Progenitor cell of endocrine pancreas (in vitro differentiated cells): ENCODE measurements at places on chromosomes 13 and 19. TPM values are rescaled to one million over a fixed set of nuclear protein-coding genes. Genes with fewer than 3 reads are reported as not detected.
A peak's percentile ranks its signal among the peaks of the same experiment; 100 is the strongest.

DNA sequence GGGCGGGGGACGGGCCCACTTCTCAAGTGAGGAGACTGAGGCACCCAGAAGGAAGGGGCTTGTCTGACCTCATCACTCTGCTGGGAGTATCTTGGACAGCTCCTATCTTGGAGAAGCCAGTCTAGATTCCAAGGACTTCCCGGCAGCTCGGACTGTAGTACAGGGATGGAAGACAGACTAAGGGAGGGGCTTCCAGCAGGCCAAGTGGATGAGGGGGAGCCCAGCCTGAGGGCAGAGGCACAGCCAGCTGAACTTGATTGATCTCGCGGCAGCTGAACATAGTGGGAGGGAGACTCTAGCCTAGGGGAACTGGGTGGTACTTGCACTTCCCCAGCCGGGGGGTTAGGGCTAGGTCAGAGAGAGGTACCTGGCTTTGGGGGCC, 711 bp downstream of the CILP2 start:
- DNase-seq, result no peak
- H3K27me3 ChIP-seq, result peaks cover 26% of the 10 kb centered on the region
- peak overlapping the region; percentile 67 for H3K4me3 ChIP-seq

- H3K4me3 ChIP-seq, result peak overlapping the region; percentile 32
- no peak overlapping the region for H3K27ac ChIP-seq
- DNase-seq, result no peak
- H3K27me3 ChIP-seq, result peaks cover 53% of the 10 kb centered on the region
- H3K36me3 ChIP-seq, result peaks cover 9% of the 10 kb centered on the region
Measured at GRCh38 chr13:110304256-110304655, 2.7 kb downstream of the COL4A1 start.

Gene CYP2S1
- total RNA-seq, result 4.0 and 5.8 TPM in 2 replicates

Gene ZNF541
- not detected in 2 replicates for total RNA-seq

Gene SPC24
- total RNA-seq, result 22.8 and 24.3 TPM in 2 replicates

DNA sequence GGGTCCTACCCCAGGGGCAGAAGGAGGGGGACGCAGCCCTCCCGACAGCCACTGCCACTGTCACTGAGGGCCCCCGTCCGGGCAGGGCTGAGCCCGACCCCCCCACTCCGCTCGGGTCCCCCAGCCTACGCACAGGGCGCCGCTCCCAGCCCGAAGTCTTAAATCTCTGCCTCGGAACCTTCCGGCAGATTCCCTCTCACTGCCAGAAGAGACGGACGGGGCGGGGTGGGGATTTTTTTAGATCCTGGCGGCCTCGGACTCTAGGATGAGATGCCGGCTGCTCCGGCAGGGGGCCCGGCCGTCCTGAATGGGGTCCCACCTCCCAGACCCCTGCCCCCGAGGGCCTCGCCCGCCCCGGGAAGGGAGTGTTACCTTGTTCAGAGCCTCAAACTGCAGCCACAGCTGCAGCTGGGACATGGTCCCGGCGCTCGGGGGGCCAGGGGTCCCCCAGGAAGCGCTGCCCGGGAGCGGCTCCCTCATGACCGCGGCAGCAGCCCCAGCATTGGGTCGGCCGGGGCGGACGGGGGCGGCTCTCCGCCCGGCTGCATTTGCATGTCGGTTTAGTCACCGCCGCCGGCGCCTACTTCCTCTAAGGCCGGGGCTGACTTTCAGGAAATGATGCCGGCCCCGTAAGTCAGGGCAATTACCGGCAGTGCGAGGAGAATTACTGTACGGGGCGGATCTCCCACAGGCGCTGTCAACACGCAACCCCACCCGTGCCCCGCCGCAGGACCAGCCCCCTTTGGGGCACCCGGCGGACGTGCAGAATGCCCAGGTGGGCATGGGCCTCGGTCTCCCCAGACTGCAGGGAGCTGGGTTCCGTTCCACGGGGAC, 28.1 kb downstream of the GPX4 start:
- H3K36me3 ChIP-seq, result no peaks in the 10 kb centered on the region
- no peaks in the 10 kb centered on the region for H3K27me3 ChIP-seq
- H3K27ac ChIP-seq, result no peak overlapping the region
- no peaks in the 10 kb centered on the region for H3K4me1 ChIP-seq

- DNase-seq, result no peak
- peaks cover 5% of the 10 kb centered on the region for H3K4me1 ChIP-seq
- peak overlapping the region; percentile 76 for H3K27ac ChIP-seq
- H3K27me3 ChIP-seq, result no peaks in the 10 kb centered on the region
- peaks cover 3% of the 10 kb centered on the region for H3K36me3 ChIP-seq
Measured at GRCh38 chr13:50529154-50529882, 314.2 kb downstream of the DLEU7 start.

Gene APOC4
- total RNA-seq, result not detected in 2 replicates

Gene TICAM1
- total RNA-seq, result 3.4 and 4.0 TPM in 2 replicates

DNA sequence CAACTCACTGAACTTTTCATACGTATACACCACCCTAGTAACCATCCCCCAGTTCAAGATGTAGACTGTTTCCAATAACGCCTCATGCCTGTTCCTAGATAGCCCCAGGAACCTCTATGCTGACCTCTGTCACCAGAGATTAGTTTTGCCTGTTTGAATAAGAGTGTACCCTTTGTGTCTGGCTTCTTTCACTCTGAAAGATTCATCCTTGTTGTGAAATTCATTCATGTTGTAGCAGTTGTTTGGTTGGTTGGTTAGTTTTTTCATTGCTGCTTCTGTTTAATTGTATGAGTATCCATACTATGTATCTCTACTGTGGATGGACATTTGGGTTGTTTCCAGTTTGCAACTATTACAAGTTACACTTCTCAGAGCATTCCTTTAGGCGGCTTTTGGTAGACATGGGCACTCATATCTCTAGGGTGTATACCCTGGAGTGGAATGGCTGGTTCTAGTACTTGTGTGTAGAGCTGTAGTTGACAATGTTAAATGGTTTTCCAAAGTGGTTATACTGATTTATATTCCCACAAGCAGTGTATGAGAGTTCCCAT, 1.6 kb downstream of the RNASEH2B start:
- peak overlapping the region; percentile 83 for H3K4me3 ChIP-seq

DNA sequence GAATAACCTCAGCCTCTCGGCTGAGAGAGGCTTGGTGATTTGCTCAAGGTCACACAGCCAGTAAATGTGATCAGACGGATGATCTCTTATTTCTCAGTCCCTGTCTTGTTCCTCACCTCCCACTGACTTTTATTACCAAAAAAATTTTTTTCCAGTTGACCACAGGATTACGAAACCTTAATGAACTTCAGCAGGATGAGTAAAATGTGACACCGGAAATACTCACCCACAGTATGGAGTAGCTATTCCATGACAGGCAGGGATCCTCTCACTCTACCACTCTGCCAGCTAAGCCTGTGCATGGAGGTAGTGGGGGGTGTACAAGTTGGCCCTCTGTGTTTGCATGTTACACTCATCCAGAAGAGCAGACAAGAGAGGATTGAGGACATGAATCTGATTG, 916.4 kb downstream of the UQCRFS1 start:
- no peak overlapping the region for H3K4me3 ChIP-seq
- peaks cover 16% of the 10 kb centered on the region for H3K4me1 ChIP-seq
- H3K27me3 ChIP-seq, result no peaks in the 10 kb centered on the region
- no peaks in the 10 kb centered on the region for H3K36me3 ChIP-seq

DNA sequence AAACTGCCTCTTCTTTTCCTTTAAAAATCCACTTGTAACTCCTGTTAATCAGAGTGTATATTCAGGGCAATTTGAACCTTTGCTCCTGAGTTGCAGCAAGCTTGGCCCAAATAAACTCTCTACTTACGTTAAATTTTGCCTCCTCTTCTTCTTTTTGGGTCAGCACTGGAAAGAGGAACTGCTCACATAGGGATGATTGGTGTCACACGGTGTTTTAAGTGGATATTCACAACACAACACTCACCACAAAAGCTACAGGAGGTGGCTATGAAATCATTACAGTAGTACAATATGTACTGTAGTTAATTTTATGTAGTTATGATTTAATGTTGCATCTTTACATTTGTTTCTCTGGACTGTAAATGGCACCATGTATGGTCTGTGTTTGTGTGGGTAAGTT, 96.8 kb upstream of the DOCK9 start:
- DNase-seq, result no peak
- H3K4me3 ChIP-seq, result no peak overlapping the region
- H3K36me3 ChIP-seq, result peaks cover 1% of the 10 kb centered on the region
- peaks cover 4% of the 10 kb centered on the region for H3K27me3 ChIP-seq

DNA sequence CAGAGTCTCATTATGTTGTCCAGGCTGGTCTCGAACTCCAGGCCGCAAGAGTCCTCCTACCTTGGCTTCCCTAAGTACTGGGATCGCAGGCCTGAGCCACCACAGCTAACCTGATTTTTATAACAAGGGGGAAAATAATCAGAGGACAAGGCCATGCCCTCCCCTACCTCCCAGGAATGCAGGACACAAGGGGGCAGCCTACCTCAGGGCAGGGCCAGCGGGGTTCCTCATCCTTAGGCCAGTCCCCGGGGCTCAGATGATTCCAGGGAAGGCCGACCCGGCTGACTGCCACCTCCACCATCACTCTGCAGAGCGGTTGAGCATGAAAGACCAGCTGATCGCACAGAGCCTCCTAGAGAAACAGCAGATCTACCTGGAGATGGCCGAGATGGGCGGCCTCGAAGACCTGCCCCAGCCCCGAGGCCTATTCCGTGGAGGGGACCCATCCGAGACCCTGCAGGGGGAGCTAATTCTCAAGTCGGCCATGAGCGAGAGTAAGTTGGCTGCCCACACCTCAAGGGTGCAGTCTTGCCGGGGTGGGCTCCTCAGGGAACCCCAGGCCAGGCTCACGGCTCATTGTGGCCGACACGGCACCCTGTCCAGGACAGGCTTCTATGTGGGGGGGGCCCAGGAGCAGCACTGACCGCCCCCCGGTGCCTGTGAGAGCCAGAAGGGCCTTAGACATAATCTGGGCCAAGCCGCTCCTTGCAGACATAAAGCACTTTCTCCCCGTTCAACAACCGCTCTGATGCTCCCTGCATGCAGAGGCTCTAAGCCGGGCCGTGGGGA, 26.8 kb downstream of the PEX11G start:
- H3K4me1 ChIP-seq, result no peaks in the 10 kb centered on the region
- H3K4me3 ChIP-seq, result no peak overlapping the region
- H3K27me3 ChIP-seq, result no peaks in the 10 kb centered on the region
- H3K27ac ChIP-seq, result no peak overlapping the region
- H3K36me3 ChIP-seq, result peaks cover 9% of the 10 kb centered on the region

- H3K4me3 ChIP-seq, result no peak overlapping the region
- H3K4me1 ChIP-seq, result peaks cover 11% of the 10 kb centered on the region
- no peaks in the 10 kb centered on the region for H3K36me3 ChIP-seq
- H3K27me3 ChIP-seq, result peaks cover 1% of the 10 kb centered on the region
- DNase-seq, result no peak
Measured at GRCh38 chr13:40672765-40673397, 6.4 kb upstream of the FOXO1 start.

Gene ZNF560
- total RNA-seq, result not detected in 2 replicates

Gene KLF5
- total RNA-seq, result 111 and 119 TPM in 2 replicates

DNA sequence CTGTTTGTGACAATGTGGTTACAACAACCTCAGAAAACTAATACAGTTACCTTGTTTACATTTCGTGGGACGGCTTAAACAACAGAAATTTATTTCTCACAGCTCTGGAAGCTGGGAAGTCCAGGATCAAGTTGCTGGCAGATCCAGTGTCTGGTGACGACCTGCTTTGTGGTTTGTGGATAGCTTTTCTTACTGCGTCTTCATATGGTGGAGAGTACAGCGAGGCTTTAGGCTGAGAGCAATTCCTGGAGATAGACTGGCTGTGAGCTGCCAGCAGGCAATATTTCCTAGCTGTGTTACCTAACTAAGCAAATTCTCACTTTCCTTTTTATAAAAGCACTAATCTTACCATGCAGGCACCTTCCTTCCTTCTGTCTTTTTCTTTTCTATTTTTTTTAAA, 1203.5 kb upstream of the PRR20A start:
- no peak overlapping the region for H3K27ac ChIP-seq
- H3K27me3 ChIP-seq, result no peaks in the 10 kb centered on the region
- no peaks in the 10 kb centered on the region for H3K4me1 ChIP-seq
- DNase-seq, result no peak

Gene OSCAR
- not detected in 2 replicates for total RNA-seq
